Naive thymus-derived CD4-positive, alpha-beta T cell (primary cell): ENCODE measurements at places on chromosomes 3 and 15. TPM values are rescaled to one million over a fixed set of nuclear protein-coding genes. Genes with fewer than 3 reads are reported as not detected.

DNA sequence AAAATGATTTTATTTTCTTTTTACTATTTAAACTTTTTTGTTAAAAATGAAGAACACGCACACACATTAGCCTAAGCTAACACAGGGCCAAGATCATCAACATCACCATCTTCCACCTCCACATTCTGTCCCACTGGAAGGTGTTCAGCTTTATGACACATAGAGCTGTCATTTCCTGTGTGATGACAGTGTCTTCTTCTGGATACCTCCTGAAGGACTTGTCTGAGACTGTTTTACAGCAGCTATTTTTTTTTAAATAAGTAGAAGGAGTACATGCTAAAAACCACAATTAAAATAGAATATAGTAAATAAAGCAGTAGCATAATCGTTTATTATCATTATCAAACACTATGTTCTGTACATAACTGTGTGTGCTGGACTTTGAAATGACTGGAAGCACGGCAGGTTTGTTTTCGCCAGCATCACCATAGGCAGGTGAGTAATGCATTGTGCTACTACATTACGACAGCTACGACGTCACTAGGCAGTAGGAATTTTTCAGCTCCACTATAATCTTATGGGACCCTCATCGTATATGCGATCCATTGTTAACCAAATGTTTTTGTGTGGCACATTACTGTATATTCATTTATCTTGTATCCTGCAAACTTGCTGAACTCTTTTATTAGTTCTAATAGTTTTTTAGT, 72.8 kb downstream of the KLF15 start:
- no peak for DNase-seq

ACSBG1 gene
- not detected for total RNA-seq

- DNase-seq: no peak
Measured at GRCh38 chr15:97966246-97966645, 5.7 kb downstream of the ARRDC4 start.

DNA sequence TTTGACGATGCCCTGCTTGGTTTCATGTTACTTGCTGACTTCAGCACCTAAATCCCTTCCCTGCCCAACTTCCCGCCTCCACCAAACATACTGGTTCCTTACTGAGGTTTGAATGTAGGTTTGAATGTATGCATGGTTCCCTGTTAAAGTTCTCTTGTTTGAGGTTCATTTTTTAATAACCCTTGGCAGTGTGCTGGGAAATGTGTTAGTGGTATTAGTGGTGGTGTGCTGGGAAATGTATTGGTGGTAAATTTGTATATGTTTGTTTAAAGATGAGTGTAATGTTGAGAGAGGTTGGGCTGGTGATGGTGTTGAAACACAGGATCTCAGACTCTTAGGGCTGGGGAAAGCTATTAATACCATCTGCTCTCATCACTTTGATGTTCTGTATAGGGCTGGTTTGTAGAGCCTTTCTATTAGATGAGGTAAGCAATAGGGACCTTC, 392.7 kb downstream of the PTPRG start:
- no peak for DNase-seq

DNA sequence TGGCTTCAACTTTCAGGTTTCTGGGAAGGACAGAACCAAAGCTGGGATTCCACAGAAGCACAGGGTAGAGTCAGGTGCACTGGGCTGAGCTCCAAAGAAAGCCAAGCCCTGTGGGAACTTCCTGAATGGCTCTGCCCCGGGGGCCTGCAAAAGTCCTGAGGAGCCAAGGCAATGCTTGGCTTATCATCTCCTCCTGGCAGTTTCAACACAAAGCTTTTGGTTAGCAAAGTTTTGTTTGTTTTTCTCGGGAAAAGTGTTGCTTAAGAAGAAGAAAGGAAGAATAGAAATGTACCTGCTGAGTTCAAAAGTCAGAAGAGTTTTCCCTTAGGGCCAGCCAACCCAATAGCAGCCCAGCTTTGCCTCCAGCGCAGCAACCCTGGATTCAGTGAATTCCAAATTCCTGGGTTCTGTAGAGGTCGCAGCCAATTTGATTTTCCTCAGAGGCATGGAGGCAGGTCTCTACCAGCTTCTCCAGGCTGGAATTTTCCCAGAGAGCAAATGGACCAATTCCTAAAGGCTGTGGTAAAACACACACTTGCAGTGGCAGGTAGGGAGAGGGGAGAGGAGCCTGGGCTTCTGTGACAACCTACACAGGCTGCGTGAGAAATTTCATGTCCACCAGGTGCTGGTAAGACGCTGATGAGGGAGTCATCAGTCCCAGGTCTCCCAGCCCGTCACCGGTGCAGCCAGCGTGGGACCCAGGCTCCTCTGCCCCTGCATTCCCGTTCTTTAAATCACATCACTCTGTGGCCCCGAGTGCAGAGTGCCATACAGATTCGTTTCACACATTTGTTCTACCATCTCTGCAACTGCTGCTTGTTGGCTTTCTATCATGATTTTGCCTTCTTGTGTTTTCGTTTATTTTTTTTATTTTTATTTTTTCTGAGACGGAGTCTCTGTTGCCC, 54.3 kb upstream of the SNRPA1 start:
- DNase-seq: no peak

- DNase-seq: no peak
Measured at GRCh38 chr3:51280176-51280575, 104.9 kb upstream of the MANF start.

DNA sequence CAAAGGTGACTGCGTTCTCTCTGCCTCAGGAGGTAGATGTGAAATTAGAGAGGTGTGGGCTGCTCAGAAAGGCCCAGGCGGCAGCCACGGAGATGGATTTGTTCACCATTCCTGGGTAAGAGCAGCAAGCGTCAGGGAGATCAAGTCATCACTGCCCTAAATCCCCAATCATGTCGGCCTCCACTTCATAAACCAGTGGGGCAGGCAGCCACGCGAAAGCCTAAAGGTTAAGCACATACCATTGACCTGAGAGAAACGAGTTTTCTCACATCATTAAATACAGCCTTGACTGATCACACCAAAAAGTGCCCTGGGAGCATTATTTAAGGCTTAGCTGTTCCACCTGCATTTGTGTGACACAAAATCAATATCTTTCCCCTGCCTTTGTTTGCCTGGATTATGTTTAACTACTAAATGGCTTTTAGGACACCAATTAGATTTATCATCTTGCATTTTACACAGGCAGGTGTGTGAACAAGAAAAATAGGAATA, 50.7 kb upstream of the FOXB1 start:
- no peak for DNase-seq

GRCh38 chr15:37933666-37934065, 774 bp upstream of the TMCO5A start:
- no peak for DNase-seq

GRCh38 chr3:59436164-59436958, 386.5 kb upstream of the CFAP20DC start:
- DNase-seq: no peak

- no peak for DNase-seq
Measured at GRCh38 chr3:37243820-37244748, 69.7 kb upstream of the LRRFIP2 start.

CCNL1 gene
- total RNA-seq: 353 TPM

- no peak for DNase-seq
Measured at GRCh38 chr3:120172070-120172469, 77.8 kb upstream of the GSK3B start.
